ENCODE measurements at places on chromosomes 12 and 14.

GRCh38 chr12:95164656-95165055 is 52.6 kb downstream of the FGD6 start:
- no peak for DNase-seq

DNA sequence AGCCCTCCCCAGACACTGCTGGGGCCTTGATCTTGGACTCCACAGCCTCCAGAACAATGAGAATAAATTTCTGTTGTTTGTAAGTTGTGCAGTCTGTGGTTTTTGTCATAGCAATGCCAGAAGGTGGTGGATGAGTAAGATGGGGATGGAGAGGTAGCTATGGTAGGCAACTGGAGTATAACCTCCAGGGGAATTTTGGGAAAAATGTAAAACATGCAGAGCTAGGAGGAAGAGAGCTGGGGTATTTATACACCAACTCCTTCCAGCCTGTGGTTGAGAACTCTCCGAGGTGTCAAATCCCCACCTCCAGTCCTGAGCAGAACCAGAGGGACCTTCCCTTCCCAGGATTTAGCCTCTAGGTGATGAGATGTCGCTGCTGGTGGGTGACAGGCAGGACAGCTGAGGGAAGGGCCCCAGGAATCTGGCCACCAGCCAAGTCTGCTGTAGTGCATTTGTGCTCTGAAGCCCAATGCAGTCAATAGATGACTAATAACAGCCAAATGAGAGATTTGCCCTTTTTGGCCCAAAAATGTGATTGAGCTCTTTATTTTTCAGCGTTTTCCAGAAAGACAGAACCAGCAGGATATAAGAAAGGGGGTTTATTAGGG is 19.1 kb upstream of the CEP170B start:
- no peak for DNase-seq

- DNase-seq = no peak
Observed at GRCh38 chr12:53513712-53514410, 6.6 kb upstream of the NPFF start.

- DNase-seq = no peak
Observed at GRCh38 chr14:68947802-68948201, 31.3 kb downstream of the ACTN1 start.

GRCh38 chr12:90100579-90100978 is 391.9 kb upstream of the ATP2B1 start:
- DNase-seq = no peak

DNA sequence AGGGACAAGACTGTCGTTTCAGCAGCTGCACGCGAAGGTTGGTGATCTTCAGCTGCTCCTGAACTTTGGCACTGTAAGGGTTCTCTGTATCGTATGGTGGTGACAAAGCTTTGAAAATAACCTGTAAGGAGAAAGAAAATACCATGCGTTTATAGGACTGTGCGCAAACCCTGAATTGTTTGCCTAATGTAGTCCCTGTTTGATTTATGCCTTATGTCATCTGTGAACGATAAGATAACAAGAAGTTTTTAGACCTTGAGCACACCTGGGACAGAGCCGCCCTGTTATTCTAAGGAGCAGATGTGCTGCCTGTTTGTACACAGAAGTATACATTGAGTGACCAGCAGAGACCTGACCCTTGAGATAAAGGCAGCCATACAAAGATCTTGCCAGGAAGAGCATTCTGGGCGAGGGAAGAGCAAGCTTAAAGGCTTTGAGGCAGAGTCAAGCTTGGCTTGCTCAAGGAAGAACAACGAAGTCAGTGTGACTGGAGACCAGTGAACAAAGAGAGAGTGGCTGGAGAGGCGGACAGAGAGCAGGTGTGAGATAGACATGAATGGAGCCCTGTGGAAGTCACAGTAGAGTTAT is 52.4 kb downstream of the NTN4 start:
- no peak for DNase-seq

- DNase-seq = no peak
Observed at GRCh38 chr12:49014547-49014946, 4.0 kb downstream of the PRKAG1 start.

- no peak for DNase-seq
Observed at GRCh38 chr12:94872971-94873733, 130.3 kb downstream of the NDUFA12 start.

DNA sequence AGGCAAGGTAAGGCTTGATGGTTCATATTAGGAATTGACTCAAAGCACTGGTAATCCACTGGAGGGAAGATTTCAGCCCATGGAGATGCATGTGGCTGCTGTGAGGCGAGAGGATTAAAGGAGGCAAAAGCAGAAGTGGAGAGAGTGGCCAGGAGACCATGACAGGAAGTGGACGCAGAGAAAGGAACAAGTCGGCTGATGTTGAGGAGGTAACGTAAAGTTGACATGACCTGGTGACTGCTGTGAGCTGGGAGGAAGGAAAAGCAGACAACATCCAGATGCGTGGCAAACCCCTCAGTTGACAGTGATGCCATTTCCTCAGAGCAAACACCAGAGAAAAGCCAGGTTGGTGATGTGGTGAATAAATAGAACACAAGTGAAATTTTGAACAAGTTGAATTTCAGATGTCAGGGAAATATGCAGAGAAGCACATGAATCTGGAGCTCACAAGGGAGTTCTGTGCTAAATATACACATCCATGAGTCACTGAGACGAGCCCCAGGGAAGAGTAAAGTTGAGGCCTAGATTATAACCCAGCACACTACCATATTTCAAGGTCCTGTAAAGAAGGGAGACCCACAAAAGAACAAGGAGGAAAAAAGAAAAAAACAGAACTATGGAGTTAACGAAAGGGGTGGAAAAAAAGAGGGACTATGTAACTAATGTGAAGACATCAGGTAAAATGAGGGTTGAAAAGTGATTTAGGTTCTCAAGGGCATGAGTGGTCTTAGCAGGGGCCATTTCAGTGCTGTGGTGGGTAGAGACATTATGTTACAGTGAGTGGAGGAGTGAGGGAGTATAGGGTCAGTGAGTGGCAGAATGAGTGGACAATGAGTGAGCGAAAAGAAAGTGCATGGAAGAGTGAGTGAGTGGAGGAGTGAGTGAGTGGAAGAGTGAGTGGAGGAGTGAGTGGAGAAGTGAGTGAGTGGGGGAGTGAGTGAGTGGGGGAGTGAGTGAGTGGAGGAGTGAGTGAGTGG is 61.6 kb upstream of the GZMB start:
- no peak for DNase-seq

DNA sequence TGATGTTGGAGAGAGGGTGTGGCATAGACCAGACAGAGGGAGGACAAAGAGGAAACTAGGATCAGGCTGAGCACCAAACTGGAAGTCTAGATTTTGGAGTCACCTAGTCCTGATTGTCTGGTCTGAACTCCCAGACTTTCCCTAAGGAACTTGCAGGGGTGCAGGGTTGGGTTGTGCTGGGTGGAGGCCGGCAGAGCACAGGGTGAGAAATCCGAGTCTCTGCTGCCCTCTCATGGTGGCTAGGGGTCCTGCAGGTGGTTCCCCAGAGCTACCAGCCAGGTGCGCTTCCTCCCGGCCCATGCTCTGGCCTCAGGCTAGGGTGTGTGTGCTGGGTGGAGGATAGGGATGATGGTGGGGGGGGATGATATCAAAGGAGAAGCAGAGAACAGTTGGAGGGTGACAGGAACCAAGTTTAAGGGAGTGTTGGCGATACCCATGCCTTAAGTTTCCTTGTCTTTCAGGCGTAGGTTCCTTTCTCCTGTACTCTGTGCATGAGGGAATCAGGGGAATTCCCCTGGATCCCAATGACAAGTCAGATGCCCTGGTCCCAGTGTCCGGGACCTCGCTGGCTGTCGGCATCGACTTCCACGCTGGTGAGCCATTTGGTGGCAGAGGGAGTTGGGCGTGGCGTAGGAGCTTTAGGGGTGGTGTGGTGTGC is 33.5 kb upstream of the NXPH4 start:
- DNase-seq = peak; percentile 84

DNA sequence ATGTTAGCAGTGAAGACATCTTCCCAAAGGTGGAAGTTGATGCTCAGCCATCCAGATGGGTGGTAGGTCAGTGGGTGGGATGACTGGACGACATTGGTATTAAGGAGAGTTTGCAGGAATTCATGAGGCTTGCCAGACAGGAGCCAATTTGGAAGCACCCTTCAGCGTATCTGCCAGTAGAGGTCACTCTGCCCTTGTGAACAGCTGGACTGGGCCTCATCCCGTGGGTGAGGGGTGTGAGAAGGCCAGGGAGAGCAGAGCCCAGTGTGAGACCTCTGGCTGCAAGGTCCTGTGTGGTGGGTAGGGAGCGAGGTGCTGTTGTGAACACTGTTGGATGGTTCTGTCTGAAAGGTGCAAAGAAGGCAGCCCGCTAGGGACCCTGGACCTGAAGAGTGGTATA is 37.7 kb downstream of the SLC5A8 start:
- DNase-seq = no peak

DNA sequence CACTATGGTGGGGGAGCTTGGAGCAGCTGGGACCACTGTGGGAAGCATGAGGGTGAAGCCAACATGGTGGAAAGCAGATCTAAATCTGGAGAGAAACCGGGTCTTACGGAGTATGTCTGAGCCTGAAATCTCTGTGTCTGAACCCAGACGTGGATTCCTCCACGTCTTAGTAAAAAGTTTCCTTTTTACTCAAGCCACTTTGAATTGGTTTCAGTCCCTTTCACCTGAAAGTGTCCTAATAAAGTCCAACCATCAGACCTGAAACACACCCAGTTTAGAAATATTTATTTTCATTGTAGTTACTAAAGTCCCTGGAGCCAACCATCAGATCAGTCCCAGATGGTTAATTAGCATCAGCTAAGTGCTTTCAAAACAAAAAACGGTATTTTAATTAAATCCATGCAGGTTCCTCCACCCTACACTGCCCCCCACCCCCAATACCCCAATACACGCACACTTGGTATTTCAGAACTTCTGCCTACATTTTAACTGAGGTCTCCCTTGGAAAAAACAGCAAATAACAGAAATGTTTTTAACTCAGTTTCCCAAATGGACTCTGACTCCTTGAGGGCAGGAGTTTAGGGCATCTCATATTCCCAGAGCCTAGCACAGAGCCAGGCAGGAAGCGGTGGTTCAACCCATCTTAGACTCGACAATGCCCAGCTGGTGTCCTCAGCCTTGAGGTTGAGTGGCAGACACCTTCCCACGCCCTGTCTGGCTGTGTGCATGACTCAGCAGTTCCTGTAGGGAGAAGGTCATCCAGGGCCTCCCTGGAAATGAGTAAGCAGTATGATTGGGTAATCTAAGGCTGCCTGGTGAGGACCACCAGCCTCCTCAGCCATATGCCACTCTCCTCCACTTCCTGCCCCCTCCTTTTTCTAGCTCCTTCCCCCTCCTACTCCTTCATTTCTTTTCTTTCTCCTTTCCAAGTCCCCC is 175.8 kb downstream of the TTC8 start:
- no peak for DNase-seq

GRCh38 chr14:62185078-62185477 is 422.9 kb downstream of the SNAPC1 start:
- DNase-seq = no peak

DNA sequence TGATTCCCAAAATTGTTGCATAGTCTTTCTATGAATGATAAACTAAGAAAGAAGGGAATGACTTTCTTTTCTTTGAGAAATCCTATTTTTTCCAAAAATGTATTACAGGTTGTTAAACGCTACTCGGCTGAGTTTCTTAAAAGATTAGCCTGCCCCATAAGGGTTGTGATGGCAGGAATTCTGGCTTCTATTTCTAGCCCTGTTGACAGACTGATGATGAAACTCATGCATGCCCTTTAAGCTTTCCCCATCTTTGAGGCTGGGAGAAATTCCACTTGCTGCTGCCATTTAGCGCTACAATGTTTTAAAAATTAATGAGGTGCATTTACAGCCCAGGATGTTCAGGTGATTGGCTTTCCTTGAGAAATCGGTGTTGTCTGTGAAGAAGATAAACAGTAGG is 33.2 kb upstream of the RASSF3 start:
- no peak for DNase-seq

DNA sequence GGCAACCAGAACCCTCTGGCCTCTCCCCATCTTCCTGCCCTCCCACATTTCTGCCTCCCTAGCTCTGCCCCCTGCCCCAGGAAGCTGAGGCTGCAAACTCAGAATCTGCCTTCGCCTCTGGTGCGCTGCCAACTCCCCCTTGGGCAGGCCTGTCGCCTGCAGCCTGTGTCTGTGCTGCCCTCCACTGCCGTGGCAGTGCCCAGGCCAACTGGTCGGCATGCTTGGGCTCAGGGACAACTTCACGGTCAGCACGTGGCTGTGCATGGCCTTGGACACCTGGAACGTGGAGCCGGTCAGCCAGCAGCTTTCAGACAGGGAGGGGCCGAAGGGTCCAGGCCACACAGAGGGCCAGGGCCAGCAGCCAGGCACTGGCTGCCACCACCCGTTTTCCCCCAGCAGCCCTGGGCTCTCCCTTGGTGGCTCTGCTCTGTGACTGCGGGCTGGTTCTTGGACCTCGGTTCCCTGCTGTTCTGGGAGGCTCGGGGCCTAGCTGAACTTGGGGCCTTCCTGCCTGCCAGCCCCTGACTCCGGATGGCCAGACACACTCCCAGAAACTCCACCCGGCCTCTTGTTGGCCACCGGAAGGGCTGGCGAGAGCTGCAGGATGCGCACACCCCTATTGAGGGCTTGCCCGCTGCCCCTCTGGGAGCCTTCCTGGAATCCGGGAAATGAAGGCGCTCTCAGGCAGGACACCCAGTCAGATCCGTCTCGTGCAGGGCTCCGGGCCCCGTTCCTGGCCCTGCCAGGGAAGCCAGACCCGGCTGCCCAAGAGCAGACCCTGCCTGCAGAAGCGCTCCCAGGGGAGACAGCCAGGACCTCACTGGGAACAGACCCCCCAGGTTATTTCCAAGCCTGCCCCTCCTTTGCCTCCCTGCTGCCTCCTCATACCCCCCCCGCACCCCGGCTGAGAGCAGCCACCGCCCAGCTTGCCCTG is 34.2 kb upstream of the PPP1R13B start:
- DNase-seq = no peak
